ENCODE measurements at places on chromosomes 5 and 9.

- no peak for DNase-seq
Measured at GRCh38 chr5:66454186-66455078, 141.8 kb upstream of the MAST4 start.

GRCh38 chr9:121727295-121728020, 76.0 kb downstream of the DAB2IP start:
- no peak for DNase-seq

- peak; percentile 2 for DNase-seq
Measured at GRCh38 chr9:82797534-82797933, 265.4 kb downstream of the RASEF start.

DNA sequence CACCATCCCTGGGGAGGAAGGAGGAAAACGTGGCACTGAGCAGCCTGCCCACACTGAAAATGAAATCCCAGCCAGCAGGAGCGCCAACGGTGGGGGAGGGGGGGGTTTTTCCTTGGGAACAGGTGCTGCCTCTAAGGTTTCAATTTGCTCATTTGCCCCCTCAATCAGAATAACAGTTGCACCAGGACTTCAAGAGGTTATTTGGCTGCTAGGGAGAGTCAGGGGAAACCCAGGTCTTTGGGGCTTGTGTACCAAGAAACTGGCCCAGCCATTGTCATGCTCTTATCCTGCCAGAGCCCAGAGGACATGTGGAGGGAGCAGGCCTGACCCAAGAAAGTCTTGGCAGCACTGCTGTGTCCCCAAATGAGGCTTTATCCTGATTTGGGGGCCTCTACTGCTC, 66.5 kb downstream of the NDFIP1 start:
- no peak for DNase-seq

DNA sequence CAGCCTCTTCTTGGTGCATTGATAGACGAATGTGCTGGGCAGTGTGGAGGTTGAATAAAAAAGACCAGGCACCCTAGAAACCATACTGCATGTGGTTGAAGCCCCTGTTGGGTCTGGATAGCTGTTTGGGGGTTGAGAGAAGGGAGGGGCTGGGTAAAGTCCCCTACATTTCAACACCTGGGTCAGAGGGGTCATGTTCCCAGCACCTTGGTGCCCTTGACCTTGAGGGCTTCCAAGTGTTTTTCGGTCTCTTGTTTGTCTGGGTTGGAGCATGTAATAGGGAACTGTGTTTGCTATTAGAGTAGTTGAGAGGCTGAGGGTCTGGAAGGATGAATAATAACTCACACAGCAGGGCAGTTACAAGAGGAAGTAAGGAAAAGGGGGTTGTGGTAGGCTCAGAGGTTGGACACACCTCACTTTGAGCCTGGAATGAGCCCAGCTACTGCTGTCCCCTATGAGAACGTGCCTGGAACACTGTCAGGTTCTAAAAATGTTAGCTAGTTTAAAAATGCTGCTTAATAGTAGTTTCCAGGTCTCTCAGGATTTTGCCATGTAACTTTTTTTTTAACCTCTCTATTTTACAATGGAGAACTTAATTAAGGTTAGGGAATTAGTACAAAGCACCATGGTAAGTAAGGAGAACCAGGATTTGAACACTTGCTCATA, 155.2 kb upstream of the SPRY4 start:
- DNase-seq: no peak

GRCh38 chr9:94805585-94805984, 79.1 kb downstream of the AOPEP start:
- DNase-seq: no peak

GRCh38 chr5:181260720-181261319, at the start of gene TRIM52:
TSS of gene TRIM52 (minus strand) at chr5:181261143. CDS start at chr5:181260813, 330 bp downstream.
- peak; percentile 90 for DNase-seq

- DNase-seq: no peak
Measured at GRCh38 chr5:127206320-127207113, 84.1 kb upstream of the MEGF10 start.

DNA sequence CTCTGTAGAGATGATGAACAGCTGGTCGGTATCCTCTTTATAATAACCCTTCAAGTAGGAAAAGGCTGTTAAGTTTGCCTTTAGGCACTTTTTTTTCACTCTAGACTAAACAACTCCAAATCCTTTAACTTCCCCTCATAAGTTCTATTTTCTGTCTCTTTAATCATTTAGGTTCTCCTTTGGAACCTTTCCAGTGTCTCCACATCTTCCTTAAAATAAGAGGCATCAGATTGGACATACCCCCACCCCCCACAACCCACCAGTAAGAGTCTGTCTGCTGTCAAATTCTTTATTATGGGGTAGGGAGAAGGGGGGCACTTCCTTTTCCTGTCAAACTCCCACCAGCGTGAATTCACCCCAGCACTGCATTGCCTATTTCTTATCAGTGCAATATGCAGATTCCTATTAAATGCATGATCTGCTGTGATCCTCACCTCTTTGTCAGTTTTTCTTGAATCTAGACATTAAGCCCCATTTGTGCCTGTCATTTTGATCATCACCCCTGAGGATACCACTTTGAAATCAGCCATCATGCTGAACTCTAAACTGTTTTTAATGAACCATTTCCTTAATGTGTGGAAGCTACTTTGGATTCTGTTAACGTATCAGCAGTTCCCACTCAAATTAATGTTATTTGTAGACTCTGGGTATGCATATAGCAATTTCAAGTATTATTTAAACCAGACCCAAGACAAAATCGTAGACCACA, 212.2 kb downstream of the PDZD2 start:
- no peak for DNase-seq

GRCh38 chr5:96680759-96681470, 18.7 kb downstream of the CAST start:
- DNase-seq: no peak

DNA sequence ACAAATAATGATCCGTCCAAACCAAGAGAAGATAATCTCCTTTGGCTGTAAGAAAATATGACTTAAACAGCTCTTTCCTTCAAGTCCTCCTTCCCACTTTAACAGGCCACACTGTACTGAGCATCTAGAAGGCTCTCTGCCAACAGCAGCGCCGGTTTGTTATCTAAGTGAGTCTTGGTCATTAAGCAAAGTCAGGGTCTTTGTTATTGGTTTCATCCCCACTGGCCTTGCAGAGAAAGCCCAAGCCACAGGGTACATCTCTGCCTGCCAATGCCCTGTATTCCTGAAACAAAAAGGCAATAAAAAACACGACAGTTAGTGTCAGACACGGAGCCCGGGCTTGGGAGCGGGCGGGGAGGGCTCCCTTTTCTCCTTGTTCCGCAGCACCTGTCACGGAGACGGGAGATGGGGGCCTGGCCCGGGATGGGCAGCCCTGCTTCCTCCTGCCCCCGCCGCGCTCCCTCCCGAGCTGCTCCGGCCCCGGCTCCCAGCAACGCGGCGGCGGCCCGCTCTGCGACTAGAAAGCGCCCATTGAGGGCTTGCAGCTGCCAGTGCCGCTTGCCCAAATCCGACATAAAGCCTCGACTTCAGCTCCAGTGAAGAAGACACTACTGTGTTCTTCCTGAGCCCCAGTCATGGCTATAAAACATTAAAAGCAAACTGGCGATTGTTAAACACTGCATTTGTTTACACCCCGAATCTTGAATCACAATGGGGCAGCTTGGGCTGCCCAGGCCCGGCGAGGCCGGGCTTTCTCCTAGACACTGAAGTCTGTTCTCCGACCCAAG, 28.1 kb upstream of the PIK3R1 start:
- peak; percentile 94 for DNase-seq

GRCh38 chr5:95605786-95606185, 14.1 kb upstream of the GPR150 start:
- DNase-seq: no peak
